Stimulated activated CD8-positive, alpha-beta memory T cell treated with anti-CD3 and anti-CD28 coated beads, Interleukin-4, amount 100 ng/mL, for 1 hour (primary cell): ENCODE measurements at places on chromosomes 2 and 18.

GRCh38 chr2:177036747-177037146 lies 175.8 kb upstream of the HNRNPA3 start:
- no peak for DNase-seq

GRCh38 chr2:232523682-232524597 lies 2.0 kb upstream of the CHRND start:
- DNase-seq: no peak

- no peak for DNase-seq
Observed at GRCh38 chr2:156192468-156192867, 140.1 kb downstream of the NR4A2 start.

DNA sequence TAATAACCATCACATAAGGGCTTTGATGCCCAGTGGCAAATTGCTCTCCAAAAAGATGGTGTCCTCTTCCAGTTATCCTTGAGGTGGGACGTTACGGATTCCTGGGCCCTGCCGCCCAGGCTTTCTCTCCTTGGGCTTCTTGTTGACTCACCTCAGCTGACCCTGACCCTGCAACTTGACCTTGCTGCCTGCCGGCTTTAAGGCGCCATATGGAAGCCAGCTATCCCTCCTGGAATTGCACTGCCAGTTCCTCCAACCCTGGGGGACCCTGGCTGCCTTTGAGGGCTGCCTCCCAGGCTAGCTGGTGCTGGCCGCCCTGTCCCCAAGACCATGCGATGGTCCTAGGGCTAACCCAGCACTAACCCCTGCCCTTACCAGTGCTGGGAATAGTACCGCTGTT lies 28.3 kb upstream of the B3GNT7 start:
- DNase-seq: no peak

- DNase-seq: no peak
Observed at GRCh38 chr2:36792951-36793350, 96.4 kb downstream of the VIT start.

- DNase-seq: no peak
Observed at GRCh38 chr18:22683196-22683676, 249.9 kb upstream of the RBBP8 start.

GRCh38 chr2:238134393-238134785 lies 4.1 kb upstream of the KLHL30 start:
- DNase-seq: no peak

- no peak for DNase-seq
Observed at GRCh38 chr2:105593221-105593967, 151.3 kb upstream of the NCK2 start.

DNA sequence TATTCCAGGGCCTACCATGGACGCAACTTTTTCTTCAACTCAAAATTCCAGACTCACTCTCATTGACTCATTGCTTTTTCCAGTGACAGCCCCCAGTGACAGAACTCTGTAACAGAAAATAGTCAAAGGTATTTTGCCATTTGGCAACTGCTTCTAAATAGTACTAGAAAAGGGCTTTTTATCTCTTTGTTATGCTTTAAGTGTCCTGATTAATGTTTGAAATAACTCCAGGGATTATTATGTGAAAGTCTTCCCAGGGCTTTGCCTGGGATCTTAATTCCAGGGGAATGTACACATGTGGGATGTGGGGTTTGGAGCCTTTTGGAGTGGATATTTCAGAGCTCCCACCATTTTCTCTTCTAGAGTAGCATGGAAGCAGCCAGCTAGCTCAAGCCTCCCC lies 198.8 kb downstream of the KCNS3 start:
- no peak for DNase-seq

DNA sequence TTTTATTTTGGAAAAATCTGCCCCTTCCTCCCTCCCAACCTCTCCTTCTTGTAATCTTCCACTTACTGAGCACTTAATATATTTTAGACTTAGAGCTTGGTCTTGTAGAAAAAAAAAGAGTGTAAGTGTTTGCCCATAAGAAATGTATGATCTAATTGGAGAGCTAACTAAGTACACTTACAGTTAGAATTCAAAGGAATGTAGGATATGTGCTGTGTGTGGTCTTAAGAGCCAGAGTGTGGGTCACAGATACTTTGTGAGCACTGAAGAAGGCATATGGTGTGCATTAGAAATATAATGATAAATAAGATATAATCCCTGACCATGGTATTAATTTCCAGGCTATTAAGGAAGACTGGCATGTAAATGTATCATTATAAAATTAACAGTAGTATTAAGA lies 91.8 kb upstream of the ZNF521 start:
- no peak for DNase-seq
